ENCODE measurements at places on chromosomes 6 and 20.

GRCh38 chr6:38015341-38015740 lies 195.8 kb downstream of the ZFAND3 start:
- no peak for DNase-seq

DNA sequence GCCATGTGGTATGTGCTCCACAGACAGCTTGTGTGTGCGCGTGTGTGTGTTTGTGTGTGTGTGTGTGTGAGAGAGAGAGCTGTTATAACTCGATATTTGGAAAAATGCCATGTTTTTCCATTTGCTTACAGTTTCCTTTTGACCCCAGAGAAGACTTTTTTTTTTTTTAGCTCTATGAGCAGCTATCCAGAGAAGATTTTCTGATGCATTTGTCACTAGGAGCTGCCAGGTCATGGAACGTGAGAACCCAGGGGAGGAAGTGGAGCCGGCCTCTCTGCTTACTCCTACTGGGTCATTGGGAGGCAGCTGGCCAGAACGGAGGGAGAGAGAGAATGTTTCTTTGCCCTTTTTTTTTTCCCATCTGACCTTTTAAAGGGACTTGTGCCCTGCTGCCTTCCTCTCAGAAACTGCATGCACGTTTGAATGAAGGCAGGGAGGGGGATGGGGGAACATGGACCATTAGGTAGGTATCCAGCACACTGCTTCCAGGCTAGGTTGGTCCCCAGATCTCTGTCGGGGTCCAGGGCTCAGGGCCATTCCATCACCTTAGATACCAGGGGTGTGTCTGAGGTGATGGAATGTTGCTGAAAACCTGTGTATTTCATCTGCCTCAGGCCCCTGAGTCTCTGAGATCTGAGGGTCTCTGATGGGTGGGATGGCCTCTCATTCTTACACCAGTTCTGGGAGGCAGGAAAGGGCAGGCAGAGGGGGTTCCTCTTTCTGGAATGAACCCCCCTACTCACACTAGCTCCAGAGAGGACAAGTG lies 11.2 kb upstream of the MRPS18A start:
- DNase-seq, result peak; percentile 83

GRCh38 chr6:127022302-127022701 lies 96.2 kb upstream of the RSPO3 start:
- no peak for DNase-seq

GRCh38 chr6:169092375-169092774 lies 161.3 kb downstream of the THBS2 start:
- DNase-seq, result no peak

GRCh38 chr6:14055541-14055940 lies 62.0 kb upstream of the CD83 start:
- DNase-seq, result no peak

GRCh38 chr6:128519132-128519930 lies 1.1 kb downstream of the PTPRK start:
- peak; percentile 49 for DNase-seq

DNA sequence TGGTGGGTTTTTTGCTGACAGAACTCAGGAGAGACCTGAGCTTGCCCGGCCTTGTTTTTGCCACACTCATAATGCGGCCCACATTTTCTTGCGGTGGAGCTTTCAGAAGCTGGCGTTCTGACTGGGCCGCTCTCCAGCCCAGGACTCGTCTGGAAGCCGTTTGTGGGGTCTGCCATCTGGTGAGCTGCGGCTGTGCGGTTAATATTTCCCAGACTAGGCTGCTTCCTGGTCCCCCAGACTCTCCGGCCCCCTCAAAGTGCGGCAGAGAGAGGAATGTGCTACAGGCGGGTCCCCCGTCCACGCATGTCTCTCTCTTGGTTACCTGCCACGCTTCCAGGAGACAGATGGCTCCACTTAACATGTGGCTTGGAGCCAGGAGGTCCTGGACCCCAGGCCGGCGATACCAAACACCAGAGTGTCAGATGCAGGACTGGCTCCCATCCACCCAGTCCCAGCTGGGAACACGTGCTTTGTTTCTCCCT lies 128.9 kb upstream of the PMEPA1 start:
- no peak for DNase-seq

GRCh38 chr6:165417278-165417865 lies 108.0 kb upstream of the C6orf118 start:
- no peak for DNase-seq

GRCh38 chr20:62567246-62568044 lies 74.9 kb upstream of the SLCO4A1 start:
- DNase-seq, result no peak

DNA sequence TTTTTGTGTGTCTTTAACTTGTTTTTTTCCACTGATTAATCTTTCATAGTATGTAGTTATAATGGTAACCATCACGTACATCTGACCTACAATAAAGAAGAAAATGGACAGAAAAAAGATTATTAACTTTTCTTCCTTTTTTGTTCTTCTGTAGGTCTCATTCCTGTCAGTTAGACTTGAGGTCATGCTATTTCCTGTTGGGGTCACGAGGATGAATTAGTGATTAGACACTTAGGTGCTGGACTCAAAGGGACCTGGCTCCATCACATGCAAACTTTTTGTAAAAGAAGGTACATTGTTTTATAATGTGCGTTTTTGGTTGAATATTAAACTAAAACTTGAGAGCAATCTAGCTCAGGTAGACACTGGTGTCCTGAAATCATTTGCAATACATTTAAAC lies 14.8 kb downstream of the MARCKS start:
- no peak for DNase-seq

DNA sequence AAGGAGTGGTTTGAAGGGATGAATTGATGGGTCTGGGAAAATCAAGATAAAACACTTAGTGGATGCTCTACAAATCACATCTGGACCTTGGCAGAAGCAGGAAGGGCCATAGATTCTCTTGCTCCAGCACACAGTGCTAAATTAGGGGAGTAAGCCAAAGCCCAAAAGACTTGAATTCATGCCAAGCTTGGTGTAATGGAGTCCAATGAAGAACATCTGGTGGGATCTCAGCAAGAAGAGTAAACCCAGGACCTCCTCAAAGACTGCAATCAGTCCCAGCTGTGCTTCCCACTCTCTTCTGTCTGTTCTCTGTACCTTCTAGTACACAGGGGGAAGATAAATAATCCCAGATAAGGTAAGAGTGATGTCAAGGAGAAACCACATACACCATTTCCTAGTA lies 683.4 kb downstream of the RNF144B start:
- DNase-seq, result no peak

GRCh38 chr20:49340161-49340966 lies 62.5 kb upstream of the ZNFX1 start:
- DNase-seq, result peak; percentile 79

DNA sequence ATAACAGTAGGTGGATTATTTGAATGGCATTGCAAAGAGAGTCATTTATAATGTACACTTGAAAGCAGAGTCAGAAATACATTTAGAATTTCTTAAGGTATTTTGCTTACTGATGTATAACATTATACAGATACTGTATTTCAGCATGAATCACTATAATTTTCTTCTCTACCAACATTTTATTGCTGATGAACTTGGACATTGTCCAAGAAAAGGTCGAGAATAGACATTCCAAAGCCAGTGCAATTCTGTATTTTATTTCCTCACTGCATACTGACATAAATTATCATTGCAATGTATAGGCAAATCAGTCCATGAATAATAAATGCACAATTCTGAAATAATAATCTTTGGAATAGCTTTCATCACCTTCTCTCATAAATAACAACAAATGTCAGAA lies 1420.0 kb upstream of the EYS start:
- no peak for DNase-seq

- no peak for DNase-seq
Measured at GRCh38 chr20:60986506-60987156, 265.4 kb upstream of the CDH4 start.

DNA sequence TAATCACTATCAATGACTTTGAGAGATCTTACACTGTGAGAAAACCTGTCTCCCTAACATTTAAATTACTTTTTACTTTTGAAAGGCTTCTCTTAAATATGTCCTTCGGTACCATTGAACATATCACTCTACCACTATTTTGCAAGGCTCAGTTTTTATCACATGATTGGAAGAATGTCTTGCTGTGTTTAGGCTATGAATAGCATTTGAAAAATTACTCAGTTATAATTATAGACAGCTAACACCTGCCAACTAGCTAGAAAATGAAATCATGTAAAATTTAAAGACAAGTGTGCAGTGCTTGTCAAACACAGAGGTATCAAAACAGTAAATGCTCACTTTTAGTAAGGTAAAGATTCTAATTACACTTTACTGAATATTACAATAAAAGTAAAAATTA lies 11.0 kb downstream of the SESN1 start:
- no peak for DNase-seq

DNA sequence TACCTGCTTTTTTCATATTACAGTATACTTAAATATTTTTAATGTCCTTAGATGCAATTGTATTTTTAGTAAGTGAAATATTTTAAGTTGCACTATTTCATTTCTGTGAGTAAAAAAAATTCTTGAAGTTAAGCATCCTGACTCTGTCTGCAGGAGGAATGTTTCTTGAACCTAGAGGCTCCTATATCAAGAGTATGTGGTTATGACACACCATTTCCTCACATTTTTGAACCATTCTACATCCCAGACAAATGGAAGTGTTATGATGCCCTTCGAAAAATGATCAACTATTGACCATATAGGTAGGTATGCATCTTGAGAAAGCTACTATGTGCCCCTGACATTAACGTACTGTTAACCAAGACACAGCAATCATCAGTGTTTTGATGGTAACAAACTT lies 237.0 kb downstream of the BCKDHB start:
- DNase-seq, result no peak

- DNase-seq, result no peak
Measured at GRCh38 chr6:167046861-167047495, 47.8 kb downstream of the CEP43 start.

DNA sequence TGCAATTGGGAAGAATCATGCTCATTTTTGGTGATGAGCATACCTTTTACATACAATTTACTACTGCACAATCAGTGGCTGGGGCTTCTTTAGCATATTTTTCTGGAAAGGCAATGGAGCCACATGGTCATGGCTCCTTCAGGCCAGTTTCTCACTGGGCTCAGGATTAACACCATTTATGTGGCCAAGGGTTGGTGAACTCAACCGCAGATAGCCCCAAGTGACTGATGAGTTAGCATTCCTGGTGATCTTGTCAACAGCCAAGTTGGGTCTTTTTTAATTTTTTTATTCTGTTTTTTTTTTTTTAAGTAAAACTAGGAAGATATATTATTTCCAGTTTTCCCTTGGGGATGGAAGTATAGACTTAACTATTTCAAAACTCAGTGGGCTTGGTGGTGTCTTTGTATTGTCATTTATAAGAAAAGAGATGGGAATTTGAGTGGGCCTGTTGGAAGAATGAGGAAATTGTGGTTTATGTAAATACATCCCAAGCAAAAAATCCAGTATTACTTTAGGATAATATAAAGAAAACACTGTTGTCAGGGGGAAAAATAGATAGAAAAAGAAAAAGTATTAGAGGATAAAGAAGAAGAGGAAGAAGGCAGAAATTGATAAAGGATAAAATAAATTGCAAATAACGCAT lies 397.4 kb downstream of the MAFB start:
- no peak for DNase-seq

DNA sequence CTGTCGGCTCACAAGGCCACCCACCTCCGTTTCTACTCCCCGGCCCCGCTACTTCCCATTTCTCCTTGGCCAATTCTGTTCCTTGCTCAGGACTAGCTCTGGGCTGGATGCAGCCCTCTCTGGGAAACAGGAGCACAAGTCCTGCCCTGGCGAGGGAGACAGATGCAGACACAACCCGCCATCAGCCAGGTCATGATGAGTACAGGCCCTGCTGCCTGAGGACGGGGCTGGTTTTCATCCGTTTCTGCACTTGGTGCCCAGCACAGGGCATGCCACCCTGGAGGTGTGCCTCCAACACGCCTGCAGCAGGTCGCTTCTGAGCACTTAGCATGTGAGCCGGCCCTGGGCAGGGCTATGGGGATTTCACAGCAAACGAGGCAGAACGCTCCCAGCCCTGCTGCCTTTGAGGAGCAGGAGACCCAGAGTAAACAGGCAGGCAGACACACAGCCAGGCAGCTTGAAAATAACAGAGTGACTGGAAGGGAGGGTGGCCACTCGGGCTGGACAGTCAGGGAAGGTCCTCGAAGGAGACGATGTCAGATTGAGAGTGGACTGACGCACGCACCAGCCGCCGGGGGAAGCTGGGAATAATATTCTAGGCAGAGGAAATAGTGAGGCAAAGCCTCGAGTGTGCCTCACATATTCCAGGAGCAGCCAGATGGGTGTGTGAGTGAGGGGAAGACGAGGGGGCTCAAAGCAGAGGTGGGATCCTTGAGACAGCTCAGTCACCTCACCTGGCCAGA lies 21.2 kb upstream of the VSTM2L start:
- no peak for DNase-seq

DNA sequence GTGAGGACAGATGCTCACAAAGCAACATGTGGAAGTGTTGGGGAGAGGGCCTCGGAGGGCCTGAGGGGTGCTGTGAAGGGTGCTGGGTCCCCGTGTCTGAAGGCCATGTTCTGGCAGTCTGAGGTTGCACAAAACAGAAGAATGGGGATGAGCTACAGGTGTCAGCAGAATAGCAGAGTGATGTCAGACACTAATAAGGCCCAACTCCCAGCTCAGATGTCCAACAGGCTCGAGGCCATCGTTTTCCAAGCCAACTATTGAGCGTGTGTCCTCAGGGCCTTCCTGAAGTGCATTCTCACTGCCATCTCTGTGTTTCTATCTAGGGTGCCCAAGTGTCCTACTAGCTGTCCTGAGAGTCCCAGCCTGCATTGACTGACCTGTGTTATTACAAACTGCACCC lies 7.9 kb downstream of the BFSP1 start:
- no peak for DNase-seq

DNA sequence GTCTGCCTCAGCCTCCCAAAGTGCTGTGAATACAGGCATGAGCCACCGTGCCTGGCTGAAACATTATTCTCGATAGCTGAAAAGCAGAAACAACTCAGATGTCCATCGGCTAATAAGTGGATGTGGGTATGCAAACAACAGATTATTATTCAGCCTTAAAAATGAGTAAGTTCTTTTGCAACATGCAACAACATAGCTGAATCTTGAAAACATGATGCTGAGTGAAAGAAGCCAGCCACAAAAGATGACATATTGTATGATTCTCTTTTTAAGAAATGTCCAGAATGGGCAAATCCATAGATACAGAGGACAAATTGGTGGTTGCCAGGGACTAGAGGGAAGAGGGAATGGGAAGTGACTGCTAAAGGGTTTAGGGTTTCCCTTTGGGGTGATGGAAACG lies 61.7 kb downstream of the RIOK1 start:
- DNase-seq, result no peak

GRCh38 chr20:60066438-60066823 lies 108.2 kb downstream of the CDH26 start:
- DNase-seq, result no peak

GRCh38 chr20:33394718-33395117 lies 6.6 kb downstream of the CDK5RAP1 start:
- DNase-seq, result no peak
